SIG-M5 (cell line): ENCODE measurements at places on chromosomes 1 and 21.

DNA sequence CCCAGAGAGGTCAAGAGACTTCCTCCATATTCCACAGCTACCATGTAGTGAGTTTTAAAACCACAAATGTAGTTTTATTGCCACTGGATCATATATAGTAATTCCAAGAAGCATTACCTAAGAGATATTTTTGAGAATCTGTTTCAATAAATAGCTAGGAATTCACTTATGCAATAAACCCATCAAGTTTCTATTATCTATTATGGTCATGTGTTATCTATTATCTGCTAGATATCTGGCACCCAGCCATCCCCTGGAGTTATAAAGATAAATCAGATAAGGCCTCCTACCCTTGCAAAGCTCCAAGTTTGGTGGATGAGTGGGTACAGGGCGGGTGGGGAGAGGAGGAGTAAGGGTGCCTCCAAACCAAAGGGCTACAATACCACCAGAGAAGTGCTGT is 10.3 kb upstream of the VWA5B1 start:
- no peak for DNase-seq

DNA sequence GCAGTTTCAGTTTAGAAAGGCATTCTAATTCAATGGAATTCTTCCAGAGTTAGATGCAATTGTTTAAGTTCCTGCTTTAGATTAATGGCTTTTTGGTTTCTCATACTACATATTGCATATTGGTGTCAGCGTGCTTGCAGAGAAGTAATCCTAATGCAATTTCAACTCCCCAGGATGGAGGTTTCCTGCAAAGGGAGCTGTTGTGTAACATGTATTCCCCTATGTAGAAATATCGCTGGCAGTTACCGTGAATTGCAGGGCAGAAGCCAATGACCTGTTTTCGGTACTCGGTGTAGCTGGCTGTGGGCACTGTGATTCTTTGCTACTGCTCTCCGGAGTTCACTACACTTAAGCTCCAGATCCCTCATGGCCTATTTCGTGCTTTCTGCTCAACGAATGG is 256.1 kb upstream of the PTBP2 start:
- DNase-seq: no peak

DNA sequence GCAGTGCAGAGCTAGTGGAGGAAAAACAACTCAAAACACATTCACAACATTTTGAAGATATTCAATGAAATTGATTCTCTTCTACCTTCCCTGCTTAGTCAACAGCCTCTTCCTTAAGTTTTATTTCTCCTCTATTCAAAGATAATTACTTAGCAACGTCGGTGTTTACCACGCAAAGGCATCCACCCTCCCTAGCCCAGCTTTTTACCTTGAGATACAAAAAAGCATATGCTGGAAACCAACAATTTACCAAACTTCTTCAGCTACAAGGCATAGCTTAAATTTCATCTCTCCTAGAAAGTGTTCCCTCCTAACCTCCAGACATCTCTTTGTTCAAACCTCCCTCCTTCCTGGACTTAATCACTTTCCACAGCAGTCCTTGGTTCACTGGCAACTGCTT is 102.8 kb upstream of the SOD1 start:
- no peak for DNase-seq

DNA sequence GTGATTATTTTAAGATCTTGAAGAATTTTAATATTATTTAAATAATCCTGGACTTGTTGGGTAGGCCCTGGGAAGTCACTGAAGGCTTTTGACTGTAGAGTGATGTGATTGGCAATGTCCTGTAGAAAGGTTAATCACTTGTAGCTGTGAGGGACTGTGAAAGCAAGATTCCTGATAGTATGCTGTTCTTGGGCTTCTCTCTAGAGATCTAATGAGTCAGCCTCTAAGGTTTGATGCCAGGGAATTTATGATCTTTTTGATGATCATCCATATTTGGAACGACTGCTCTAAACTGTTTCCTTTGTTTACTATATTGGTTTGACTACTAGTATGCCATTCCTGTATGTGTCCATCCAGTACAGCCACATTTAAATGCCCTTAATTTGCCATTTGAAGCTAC is 56.5 kb downstream of the CAMSAP2 start:
- DNase-seq: no peak

- DNase-seq: no peak
Observed at GRCh38 chr1:246213036-246213435, 294.0 kb downstream of the SMYD3 start.

DNA sequence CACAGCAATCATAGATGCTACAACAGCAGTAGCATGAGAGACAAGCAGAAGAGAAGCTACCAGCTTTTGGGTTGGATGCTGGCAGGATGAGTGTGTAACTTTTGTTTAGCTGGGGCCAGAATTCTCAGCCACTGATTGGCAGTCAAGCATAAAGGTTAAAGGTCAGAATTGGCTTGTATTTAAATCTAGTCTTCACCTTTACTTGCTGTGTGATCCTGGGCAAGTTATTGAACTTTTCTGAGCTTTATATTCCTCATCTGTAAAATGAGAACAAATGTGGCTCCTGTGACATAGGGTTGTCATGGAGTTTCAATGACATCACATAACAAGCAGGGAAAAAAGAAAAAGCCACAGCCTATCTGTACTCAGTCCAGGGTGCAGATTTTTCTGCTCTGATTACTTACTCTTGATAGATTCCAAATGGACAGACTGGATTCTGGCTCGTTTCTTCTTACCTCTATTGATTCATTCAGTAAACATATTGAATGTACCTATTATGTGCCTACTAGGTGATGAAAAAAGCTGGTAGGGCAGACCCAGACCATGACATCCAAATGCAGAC is 2.8 kb upstream of the AZIN2 start:
- no peak for DNase-seq

DNA sequence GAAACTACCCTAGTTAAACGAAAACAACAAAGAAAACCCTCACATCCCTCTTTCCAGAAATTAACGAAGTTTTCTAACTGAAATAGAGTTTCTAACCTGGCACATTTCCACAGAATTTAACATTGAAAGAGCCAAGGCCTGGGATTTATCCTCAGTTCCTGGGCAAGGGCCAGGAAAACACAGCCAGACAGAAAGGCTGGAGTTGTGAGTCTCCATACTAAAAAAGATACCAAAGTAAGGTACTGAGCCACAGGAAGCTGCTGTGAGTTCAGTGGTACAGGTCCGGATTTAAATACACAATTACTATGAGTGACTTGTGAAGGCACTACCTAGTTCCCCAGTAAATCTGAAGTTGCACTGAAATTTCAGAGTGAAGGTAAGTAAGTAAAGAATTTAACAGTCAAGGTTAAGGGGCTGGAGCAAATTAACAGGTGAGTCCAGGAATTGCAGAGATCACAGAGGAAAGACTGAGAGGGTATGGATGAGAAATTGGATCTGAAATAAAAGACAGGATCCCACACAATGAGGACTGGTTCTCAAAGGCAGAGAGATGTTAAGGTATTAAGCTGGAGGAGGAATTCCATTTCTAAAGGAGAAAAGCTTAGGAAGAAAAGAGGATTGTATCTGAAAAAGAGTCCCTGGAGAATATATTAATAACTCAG is 905 bp downstream of the LIX1L start:
- DNase-seq: no peak

DNA sequence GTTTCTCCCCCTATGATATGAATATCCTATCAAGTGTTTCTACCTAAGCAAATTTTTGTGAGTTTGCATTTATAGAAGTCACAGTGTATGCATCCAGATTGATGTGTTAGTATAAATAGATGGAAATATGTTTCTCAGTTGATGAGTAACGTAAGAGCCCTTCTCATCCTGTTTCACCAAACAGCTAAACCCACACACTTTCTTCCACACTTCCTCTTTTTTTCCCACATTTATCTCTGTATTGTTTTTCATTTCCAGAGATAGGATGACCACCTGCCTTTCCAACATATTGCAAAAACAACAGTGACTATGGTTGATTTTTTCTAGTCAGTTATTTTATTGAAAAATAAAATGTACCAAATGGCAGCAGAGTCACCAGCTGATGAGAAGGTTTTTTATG is 490.1 kb downstream of the NEGR1 start:
- DNase-seq: no peak

GRCh38 chr21:42777064-42777756 is 102.1 kb downstream of the WDR4 start:
- no peak for DNase-seq

- DNase-seq: peak; percentile 34
Observed at GRCh38 chr1:243710467-243710866, 139.6 kb downstream of the AKT3 start.

GRCh38 chr1:225426395-225427234 is 1.2 kb downstream of the LBR start:
- DNase-seq: no peak

GRCh38 chr1:238789916-238790667 is 596.3 kb upstream of the CHRM3 start:
- no peak for DNase-seq

GRCh38 chr1:161218301-161219077 is 3.4 kb downstream of the FCER1G start:
- DNase-seq: no peak

DNA sequence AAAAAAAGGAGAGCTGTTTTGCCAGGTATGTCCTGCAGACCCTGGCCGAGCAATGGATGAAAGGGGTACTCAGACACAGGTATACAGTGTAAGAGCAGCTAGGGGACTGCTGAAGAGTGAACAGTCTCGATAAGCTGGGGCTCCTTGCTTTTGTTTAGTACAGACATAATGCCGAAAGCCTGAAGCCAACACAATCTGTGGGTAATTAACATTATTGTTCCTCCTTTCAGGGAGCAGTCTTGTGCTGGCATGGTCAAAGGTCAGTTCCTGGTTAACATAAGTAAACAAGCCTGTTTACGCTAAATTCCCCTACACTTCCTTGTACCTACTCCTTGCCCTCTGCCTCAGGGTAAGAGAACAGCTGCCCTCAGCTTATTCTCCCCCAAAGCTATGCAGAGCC is 272.3 kb upstream of the ST6GALNAC5 start:
- no peak for DNase-seq

DNA sequence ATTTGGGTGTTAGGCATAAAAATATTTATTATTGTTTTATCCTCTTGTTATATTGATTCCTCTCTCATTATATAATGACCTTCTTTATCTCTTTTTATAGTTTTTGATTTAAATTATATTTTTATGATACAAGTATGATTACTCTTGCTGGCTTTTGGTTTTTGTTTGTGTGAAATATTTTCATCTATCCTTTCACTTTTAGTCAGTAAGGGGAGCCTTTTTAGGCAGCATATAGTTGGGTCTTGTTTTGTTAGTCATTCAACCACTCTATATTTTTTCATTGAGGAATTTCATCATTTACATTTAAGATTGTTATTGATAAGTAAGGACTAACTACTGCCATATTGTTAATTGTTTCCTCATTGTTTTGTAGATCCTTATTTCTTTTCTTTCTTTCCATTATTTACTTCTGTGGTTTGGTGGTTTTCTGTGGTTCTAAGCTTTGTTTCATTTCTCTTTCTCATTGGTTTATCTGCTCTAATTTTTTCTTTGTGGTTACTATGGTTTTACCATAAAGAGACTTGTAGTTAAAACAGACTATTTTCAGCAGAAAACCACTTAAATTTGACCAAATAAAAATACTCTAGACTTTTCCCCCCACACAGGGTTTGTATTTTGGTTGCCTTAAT is 593.1 kb downstream of the NUF2 start:
- no peak for DNase-seq

- no peak for DNase-seq
Observed at GRCh38 chr1:171355727-171356126, 41.7 kb downstream of the FMO4 start.

DNA sequence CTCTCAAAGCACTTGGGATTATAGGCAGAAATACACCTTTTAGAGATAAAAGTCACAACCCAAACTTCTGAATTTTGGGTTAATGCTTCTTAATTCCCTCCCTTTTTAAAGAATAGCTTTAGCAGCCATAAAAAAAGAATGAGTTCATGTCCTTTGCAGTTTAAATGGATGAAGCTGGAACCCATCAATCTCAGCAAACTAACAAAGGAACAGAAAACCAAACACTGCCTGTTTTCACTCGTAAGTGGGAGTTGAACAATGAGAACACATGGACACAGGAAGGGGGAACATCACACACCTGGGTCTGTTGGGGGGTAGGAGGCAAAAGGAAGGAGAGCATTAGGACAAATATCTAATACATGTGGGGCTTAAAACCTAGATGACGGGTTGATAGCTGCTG is 55.8 kb downstream of the SLC27A3 start:
- no peak for DNase-seq

GRCh38 chr1:212221801-212222200 is 63.4 kb upstream of the PPP2R5A start:
- no peak for DNase-seq

- DNase-seq: no peak
Observed at GRCh38 chr1:9883585-9884449, 26.3 kb downstream of the CTNNBIP1 start.

GRCh38 chr1:183277821-183278738 is 92.0 kb downstream of the LAMC2 start:
- no peak for DNase-seq

- no peak for DNase-seq
Observed at GRCh38 chr21:45019887-45020537, 54.4 kb upstream of the ADARB1 start.

- DNase-seq: no peak
Observed at GRCh38 chr1:54810153-54810942, 9.2 kb upstream of the TTC22 start.

GRCh38 chr1:61053712-61054600 is 28.4 kb upstream of the NFIA start:
- DNase-seq: no peak

GRCh38 chr1:7317888-7318287 is 453.2 kb upstream of the VAMP3 start:
- DNase-seq: no peak

- no peak for DNase-seq
Observed at GRCh38 chr1:160219062-160219929, 14.1 kb downstream of the PEA15 start.

GRCh38 chr1:145960468-145961108 is 2.8 kb upstream of the LIX1L start:
- DNase-seq: no peak

DNA sequence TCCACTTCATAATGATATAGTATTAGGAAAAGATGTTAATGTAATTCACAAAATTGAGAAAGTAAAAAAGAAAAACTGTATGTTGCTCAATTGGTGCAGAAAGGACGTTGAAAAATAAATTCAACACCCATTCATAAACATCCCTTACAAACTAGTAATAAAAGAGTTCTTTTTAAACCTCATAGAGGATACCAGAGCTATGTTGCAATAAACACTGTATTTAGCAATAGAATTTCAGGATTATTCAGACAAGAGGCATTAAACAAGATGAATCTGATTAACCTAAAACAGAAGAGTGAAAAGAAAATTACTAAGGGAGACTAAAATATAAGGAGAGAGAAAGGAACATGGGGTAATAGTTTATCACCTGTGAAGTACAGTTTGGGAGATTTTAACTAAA is 154.8 kb downstream of the NTPCR start:
- no peak for DNase-seq

- DNase-seq: no peak
Observed at GRCh38 chr1:43274125-43274803, 4.5 kb downstream of the TMEM125 start.

DNA sequence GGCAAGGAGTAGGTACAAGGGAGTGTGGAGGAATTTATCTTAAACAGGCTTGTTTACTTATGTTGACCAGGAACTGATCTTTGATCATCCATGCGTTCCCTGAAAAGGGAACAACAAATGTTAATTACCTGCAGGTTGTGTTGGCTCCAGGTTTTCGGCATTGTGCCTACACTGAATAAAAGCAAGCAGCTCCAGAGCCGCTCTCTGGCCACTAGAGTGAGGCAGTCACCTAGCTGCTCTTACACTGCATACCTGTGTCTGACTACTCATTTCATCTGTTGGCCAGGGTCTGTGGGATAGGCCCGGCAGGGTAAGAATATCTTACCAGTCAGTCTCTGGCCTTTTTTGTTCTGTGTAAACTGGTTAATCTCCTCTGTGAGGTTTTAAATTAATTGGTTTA is 183.6 kb downstream of the HFM1 start:
- DNase-seq: no peak
